ENCODE measurements at places on chromosomes 11 and 22.

GRCh38 chr11:35992548-35992947 is 48.7 kb downstream of the LDLRAD3 start:
- no peak for DNase-seq

GRCh38 chr11:40787224-40787623 is 672.2 kb downstream of the LRRC4C start:
- no peak for DNase-seq

DNA sequence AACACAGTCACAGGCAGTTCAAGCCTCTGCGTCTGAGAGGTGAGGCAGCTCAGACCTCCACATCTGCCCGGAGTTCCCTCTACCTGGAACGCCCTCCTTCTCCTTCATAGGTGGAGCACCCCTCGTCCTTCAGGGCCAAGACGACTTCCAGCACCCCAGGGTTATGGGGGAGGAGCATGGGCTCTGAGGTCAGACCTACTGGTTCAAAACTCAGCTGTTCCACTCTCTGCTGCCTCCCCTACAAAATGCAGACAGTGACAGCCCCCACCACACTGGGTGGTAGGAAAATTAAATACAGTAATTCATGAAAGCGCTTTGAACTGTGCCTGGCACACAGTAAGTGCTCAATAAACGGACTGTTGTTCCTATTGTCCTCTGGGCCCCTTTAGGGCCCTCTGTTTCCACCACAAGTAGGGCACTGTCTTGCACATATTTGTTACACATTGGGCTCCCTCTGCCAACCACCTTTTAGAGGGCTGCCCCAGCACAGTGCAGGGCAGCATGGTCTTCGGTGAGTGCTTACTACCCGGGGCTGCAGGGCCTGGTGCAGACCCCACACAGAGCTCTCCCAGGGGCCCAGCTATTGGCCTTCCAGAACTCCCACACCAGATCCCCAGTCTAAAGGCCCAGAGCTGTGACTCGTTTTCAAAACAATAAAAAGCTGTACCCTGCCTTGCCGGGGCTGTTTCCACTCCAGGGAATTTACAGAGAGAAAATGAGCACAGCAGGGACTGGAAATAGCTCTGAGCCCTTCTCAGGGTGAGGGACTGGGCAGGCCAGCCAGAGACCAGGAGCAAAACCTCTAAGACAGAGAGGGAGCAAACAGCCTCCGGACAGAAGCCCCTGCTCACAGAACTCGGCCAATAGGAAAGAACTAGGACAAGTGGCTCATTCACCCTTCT is 2.5 kb downstream of the TMEM184B start:
- no peak for DNase-seq

DNA sequence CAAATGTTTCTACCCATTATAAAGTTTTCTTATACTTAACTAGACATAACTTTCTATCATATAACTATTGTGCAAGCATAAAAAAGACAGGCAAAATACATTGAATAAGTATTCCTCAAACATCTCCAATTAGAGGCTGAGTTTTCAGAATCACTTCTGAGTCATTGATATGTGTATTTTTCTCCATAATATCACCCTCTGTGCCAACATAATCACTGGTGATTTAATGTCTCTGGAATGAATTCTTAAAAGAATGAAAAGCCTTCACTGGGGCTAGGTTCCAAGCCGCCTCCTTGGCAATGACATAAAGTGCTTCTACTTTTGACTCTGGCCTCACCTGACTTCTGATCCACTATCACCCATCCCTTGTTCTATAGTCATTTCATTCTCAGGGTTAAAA is 197.0 kb upstream of the E2F8 start:
- no peak for DNase-seq

GRCh38 chr11:105137286-105137685 is 2.3 kb downstream of the CARD18 start:
- no peak for DNase-seq

DNA sequence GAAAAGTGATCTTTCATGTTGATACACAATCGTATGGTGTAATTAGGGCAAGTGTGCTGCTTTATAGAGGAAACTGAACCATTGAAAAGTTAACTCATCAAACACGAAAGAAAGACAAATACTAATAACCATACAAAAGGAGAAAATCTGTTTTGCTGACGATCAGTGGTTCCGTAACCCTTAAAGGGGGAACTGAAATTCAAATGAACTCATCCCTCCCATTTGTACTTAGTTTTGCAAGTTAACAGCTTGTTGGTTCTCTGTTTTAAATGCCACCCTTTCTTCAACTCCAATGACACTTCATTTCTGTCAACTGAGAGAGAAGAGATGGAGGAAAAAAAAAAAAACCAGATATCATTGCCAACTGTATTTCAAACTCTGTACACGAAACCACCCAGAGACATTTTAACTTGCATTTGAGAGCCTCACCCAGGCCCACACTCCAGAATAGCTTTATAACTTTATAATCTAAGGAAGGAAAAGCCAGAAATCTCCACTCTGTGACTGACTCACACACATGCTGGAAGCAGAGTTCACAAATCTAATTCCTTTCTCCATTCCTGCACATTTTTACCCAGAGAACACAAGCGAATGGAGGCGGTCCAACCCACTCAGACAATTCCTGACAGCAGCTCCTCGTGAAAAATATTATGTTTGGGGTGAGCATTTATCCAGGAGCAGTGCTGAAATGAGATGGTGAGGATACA is 17.4 kb upstream of the CSNK2A3 start:
- no peak for DNase-seq

GRCh38 chr11:28963187-28963586 is 855.0 kb downstream of the METTL15 start:
- no peak for DNase-seq

DNA sequence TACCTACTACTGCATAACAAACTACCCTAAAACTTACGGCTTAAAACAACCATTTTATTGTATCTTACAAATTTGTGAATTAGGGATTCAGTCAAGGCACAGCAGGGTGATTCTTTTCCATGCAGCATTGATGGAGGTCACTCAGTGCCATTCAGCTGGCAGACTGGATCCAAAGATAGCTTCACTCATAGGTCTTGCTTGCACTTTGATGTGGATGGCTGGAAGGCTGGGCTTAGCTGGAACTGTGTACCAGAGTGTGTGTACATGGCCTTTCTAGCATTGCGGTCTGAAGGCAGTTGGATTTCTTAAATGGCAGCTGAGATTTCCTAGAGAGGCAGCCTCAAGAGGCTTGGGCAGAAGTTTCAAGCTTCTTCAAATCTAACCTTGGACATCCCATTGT is 25.0 kb downstream of the YAP1 start:
- DNase-seq: no peak

DNA sequence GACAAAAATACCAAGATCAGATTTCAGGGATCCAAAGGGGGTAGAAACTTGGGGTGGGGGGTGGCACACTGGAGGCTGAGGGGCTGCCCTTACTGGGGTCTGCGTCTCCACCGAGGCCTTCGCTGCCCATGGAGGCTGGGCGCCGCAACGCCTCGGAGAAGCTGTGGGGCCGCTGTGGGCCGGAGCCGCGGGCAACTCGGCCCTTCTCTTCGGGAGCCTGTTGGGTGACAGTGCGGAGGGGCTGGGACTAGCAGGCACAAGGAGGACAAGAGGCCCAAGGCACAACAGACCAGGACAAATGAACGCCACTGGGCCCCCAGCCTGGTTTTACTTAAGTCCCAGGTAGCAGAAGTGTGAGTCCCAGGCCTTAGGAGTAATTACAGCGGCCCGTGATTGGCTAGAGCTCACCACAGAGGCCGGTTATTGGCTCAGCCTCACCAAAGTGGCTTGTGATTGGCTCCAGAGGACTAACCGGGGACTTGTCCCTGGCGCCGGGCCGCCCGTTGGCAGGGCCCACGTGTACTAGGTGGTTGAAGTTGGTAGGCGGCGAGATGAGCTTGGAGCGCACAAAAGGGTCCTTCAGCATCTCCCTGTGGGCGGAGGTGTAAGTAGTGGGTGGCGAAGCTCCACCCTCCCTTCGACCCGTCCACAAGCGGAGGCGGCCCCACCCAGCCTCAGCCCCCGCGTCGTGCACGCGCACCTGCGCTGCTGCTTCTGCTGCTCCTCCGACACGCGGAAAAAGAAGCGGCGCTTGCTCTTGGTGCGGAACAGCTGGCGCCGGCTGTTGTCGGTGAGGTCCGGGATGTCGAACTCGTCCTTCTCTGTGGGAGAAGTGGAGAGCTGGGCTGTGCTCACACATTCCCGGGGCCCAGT is 16.5 kb upstream of the MEN1 start:
- DNase-seq: no peak

DNA sequence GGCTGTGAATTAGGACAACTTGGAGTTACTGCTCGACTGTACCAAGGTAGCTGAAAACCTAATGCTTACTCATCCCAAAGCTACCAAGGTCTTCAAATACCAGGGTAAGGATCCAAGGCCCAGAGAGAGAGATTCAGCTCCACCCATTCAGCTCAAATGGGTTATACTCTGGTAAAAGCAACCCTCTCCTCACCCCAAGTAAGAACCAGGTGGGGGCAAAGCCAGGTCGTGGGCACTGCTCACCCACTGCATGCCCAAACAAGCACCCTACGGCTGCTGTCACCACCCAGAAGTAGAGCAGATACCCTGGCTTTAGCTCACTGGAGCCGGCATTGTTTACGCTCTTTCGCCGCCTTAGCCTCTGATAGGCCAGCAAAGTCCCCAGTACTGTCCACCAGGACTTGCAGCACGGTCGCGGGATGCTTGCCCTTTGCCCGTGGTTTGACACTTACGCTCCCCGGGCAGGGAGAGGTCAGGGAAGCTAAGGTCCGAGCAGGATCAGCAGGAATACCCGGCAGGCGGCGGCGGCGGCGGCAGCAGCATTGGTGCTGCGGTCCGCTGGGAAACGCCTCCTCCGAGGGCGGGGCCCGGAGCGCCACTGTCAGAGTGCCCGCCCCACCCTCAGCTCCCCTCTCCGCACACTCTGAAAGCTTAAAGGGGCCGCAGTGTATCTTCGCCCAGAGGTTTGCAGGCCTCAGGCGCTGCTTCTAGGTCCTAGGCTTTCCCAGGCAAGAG is 19.6 kb downstream of the CKAP5 start:
- no peak for DNase-seq

GRCh38 chr22:39204216-39204615 is 40.6 kb downstream of the PDGFB start:
- no peak for DNase-seq

DNA sequence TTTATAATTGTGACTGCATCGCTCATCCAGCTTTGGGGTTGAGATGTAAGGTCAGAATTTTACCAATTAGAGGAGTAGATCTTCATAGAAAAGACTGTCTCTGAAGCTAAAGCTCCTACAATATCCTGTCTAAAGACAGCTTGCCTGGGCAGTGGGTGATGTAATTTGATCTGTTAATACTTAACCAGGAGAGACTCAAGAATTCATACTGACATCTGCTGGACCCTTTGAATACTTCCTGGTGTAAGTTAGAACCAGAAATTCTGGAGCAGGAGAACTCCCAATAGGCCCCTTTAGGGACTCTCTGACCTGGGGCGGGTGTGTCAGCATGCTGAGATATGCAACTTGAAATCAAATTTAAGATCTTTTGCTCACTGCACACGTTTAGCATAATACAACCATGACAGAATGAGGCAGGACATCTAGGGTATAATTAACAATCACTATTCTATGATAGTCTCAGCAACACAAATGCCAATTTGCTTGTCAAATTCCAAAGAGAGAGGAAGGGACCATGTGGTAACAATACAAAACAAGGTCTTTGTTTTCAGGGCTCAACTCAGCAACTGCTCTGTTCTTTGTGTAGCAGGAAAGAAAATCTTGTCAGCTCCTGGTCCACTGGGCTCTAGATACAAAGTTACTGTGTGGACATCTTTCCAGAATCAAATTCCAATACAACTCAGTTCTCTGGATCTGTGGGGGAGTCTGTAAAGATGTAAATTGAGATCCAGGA is 143.9 kb downstream of the INSC start:
- DNase-seq: no peak

All from smooth muscle cell of the brain vasculature (primary cell).